ENCODE measurements at places on chromosomes 13 and 19.

- peak; percentile 15 for DNase-seq
These were observed 21.8 kb downstream of the POLR1D start for GRCh38 chr13:27643334-27644132.

GRCh38 chr13:41006978-41007743 lies 12.0 kb downstream of the ELF1 start:
- DNase-seq, result peak; percentile 81

- no peak for DNase-seq
These were observed 23.6 kb downstream of the CYP2B6 start for GRCh38 chr19:41014643-41015042.

DNA sequence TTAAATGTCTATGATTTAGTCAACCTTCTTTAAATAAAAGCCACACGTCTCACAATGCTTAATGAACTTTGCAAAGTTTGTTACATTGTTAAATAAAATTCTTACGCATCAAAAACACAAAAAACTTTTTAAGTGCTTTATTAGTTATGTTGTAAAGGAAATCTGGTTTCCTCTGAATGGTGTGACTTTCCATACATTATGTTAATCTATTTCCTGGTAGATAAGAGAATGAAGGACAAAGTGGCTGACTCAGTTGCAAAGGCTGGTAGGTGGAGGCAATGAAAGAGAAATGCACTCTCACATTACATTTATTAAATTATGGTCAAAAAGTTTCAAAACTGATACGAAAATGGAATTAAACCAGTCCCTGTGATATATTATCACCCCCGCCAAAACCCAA lies 15.9 kb downstream of the KLF12 start:
- no peak for DNase-seq

DNA sequence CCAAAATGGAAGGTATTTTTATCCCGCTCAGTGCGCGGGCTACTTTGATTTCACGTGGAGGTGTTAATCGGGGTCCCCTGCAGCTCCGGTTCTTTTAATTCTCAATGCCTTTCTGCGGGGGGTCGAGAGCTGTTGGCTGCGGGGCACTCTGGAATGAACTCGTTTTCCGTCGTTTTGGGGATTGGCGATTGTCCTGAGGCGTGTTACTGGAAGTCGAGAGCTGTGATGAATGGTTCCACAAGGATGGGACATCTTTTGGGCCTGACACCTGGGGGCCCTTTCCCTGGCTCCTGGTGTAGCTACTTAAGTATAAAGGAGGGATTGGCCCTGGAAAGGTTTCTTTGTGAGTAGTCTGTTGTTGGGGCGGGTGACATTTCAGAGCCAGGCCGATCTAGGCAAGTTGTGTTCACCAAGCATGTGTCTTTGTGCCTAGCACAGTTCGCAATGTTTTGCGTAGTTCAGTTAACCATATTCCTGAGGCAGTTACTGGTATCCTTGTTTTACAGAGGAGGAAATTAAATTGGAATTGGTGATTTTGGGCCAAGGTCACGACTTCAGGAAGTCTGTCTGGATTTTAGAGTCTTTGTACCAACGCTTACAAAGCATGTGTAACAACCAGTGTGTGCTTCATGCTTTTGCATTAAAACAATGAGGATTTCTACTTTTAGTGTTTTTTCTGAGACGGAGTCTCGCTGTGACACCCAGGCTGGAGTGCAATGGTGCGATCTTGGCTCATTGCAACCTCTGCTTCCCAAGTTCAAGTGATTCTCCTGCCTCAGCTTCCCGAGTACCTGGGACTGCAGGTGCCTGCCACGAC lies 846 bp downstream of the RPL13A start:
- DNase-seq, result no peak

DNA sequence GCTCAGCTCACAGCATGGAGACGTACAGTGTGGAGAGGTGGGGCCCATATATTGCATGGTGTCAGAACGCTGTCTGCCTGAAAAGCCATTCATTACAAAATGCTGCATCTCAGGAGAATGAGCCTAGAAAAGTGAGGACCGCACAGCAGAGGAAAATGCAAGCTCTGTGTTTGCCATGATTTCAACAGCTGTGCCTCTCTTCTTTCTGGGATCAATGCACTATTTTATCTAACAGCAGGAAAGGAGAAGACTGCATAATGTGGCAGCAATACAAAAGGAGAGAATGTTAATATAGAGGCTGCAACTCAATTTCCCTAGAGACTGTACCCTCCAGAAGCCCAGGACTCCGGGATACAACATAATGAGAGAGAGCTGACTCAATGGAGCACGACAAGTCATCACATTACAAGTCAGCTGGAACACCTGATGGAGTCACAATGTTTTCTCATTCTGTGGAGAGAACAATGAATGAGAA lies 368.0 kb downstream of the FGF14 start:
- no peak for DNase-seq

DNA sequence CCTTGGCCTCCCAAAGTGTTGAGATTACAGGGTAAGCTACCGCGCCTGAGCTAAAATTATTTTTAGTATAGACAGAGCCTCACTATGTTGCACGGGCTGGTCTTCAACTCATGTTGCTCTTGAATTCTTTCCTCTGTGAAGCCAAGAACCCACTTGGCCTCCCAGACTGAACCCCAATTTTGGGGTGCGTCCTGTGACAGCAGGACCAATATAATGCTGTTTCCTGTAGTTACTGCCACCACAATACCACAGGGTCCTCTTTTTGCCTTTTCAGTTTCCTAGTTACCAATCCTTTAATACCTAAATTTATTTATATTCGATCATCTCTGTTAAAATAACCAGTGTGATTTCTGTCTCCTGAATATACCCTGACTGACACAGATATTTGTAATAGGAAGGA lies 32.9 kb downstream of the TSKS start:
- peak; percentile 87 for DNase-seq

DNA sequence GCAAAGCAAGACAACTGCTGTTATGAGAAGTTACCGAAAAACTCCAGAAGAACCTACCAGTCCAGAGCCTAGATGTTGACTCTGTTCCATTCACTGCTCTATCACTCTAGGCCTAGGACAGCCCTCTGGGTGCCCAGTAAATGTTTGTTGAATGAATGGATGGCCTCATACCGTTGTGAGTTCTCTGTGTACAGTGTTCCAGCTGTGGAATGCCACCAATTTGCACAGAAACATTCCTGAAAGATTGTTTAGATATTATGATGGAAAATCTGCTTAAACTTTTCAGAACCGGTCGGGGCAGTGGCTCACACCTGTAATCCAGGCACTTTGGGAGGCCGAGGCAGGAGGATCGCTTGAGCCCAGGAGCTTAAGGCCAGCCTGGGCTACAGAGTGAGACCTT lies 1.3 kb upstream of the FBL start:
- no peak for DNase-seq

- DNase-seq, result peak; percentile 73
These were observed at the start of gene TRIP10 for GRCh38 chr19:6739390-6739882. Gene TRIP10 (plus strand): TSS chr19:6739680. CDS start chr19:6739762, 82 bp downstream.

- no peak for DNase-seq
These were observed 113.0 kb upstream of the ZNF507 start for GRCh38 chr19:32232449-32232848.

DNA sequence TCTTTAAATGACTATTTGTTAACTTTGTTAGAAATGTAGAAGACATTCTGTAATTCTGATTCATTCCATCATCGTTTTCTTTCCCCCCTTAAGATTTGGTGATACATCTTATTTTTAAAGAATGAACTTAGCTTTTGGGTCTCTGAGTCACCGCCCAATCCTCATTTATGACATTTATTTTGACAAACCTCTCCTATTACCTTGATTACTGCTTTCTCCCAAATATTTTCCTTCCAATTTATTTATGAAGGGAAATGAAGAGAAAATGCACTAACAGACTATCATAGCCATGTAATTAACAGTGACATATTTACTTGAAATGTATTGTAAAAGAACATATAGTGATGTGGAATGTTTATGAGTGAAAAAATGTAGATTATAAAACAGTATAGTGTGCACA lies 241.6 kb downstream of the DCLK1 start:
- DNase-seq, result no peak

GRCh38 chr19:43455321-43456113 lies 9.9 kb downstream of the LYPD3 start:
- no peak for DNase-seq

DNA sequence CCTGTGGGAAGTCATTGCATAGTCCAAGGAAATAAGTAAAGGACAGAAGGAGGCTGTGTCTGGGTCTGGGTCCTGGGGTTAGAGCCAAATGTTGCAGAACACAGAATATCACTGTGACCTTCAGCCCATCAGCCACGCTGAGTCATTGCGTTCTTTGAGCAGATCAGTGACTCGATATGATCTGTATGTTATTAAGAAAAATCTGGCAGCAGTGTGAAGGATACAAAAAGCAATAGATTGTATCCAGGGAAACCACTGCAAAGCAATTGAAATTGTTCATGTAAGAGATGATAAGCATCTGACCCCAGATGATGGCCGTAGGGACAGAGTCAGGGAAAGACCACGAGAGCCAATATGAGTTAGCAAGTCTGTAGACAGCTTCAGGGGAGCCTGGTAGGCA lies 1575.1 kb upstream of the SLC10A2 start:
- DNase-seq, result no peak

DNA sequence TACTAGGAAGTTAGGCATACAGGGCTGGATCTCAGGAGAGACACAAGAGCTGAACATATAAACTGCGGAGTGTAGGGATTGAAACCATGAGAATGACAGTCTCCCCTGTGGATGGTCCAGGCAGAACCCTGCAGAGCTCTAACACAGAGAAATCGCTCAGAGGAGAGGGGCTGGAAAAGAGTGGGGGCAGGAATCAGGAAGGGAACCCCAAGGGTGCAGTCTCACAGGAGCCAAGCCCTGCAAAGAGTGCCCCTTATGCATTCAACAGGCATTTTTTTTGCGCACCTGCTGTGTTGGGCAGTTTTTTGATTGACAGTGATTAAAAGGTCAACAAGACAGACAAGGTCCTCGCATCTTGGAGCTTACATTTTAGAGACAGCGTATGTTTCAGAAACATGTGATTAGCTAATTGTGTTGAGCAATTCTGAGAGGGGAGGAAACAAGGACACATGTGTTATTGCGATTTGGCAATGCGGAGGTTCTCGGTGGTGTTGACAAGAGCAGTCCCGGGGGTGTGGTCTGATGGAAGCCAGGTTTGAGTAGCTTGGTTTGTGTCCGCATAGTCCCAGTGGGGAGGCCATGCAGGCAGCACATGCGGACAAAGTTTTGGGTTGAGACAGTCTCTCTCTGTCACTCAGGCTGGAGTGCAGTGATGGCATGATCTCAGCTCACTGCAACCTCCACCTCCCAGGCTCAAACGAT lies 182.6 kb upstream of the IRS2 start:
- no peak for DNase-seq

DNA sequence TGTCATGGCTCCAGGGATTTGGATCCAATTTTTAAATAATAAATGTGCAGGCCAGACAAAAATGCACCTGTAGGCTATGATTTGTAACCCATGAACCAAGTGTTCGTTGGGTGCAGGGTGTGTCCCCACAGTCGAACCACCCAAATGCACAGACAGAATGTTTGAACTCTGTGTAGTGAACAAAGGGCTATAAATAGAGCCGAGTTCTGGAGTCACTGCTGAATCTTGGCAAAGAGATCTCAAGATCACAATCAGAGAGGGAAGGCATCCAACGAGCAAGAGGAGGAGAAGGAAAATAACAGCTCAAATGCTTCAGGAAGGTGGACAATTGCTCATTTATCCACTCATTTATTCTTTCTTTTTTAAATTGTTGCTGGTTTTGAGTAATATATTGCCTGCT lies 547.9 kb downstream of the FGF9 start:
- DNase-seq, result no peak

DNA sequence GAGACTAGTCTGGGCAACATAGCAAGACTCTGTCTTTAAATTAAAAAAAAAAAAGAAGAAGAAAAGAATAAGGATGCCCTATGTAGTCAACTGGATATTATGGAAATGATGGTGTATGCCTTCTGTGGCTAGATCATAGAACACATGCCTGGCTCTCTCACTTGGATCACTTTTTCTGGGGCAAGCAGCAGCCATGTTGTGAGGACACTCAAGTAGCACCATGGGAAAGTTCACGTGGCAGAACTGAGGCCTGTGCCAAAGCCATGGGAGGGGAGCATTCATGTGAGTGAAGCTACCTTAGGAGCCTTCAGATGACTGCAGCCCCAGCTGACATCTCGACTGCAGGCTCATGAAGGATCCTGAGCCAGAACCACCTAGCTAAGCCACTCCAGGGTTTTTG lies 12.0 kb downstream of the PLAUR start:
- DNase-seq, result no peak

DNA sequence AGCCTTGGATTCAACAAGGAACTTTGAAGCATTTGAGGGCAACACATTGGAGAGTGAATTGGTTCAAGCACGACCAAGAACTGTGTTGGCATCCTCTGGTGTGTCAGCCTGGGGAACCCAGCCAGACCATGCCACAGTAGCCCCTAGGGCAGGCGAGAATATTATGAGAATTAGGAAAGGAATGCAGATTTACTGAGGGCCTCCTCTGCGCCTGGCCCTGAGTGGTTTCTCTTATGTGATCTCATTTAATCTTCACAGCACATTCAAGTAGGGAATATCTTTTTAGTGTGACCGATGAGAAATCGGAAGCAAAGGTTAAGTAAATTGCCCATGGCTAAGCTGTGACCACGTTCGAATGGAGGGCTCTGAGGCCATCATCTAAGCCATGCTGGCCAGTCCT lies 15.3 kb upstream of the ERICH6B start:
- no peak for DNase-seq

GRCh38 chr19:1252821-1253513 lies 4.6 kb downstream of the MIDN start:
- peak; percentile 96 for DNase-seq

DNA sequence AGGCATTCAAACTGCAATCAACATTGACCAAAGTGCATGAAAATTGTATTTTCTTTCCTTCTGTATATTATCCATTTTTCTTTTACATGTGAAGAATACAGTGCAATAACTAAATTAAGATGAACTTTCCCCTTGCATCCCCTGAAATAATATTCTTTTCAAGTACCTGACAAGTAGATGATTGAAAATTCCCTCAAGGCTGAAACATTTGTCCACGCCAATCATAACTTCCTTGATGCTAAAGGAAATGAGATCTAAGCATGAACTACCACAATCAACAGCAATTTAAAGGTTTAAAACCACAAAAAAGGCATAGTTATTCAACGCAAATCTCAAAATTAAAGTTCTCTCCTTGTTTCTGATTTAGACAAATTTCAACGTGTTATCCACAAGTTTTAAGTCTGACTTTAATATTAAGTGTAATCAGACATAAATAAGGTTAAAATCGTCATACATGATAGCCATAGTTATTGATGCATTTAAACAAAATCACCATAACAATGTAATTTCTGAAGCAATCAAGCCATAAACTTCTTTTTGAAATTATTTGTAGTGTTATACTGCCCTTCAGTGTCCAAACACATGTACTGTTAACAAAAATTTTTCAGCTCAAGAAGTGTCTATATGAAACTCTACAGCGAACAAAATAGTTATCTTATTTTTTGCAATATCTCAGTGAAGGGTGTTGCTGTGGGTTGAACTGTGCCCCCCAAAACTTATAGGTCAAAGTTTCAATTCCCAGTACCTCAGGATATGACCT lies 169.5 kb downstream of the DCLK1 start:
- no peak for DNase-seq

DNA sequence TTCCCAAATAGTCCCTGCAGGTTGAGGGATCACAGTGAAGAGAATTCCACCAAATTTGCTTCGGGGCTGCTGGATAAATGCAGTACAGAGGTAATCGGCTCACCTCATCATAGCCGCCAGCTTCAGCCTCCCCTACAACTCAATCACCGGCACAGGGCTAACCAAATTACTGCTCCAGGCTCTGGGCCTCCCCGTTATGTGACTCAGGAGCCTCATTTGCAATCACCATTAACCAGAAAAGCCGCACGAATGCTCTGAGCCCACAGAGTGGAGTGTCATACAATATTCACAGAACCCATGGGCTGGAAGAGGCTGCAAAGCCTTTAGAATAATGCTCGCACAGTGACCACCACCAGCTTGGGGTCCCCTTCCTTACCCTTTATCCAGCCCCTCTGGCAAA lies 4.9 kb downstream of the SIAH3 start:
- DNase-seq, result no peak

All from common myeloid progenitor, CD34-positive (primary cell).